Caudate nucleus (tissue), 63 donors: ENCODE measurements at places on chromosomes 6 and 20.
A peak's percentile ranks its signal among the peaks of the same experiment; 100 is the strongest.

GRCh38 chr20:35595901-35596300 lies 19.7 kb upstream of the SPAG4 start:
- no peak for DNase-seq

DNA sequence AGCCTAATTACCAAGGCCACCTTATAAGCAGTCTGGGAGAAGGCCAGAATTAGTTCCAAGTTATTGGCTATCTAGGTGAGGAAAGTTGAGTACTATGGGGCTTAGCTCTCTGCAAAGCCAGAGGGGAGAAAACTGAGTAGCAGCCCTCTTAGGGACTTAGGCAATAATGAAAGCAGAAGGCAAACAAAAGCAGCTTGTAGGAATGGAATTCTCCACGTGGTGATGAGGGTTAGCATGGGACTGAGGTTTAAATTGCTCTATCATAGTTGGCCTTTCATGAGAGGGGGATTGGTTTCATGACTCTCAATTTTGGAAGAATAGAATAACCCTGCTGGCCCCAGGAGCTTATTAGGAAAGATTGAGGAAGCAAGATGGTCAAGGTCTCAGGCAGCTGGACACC lies 7.0 kb upstream of the UBE2J1 start:
- DNase-seq = no peak

GRCh38 chr20:57713505-57713903 lies 3.7 kb upstream of the PMEPA1 start:
- no peak for DNase-seq

- peak; percentile 29 for DNase-seq
Observed at GRCh38 chr6:35024551-35025054, 116.5 kb downstream of the TCP11 start.

- DNase-seq = no peak
Observed at GRCh38 chr6:39327507-39327906, 5.0 kb upstream of the KCNK16 start.

GRCh38 chr6:13217206-13217905 lies 111.0 kb downstream of the TBC1D7 start:
- DNase-seq = no peak

GRCh38 chr6:79468587-79468986 lies 68.6 kb downstream of the LCA5 start:
- DNase-seq = no peak

GRCh38 chr20:50592282-50593004 lies 82.3 kb downstream of the PTPN1 start:
- no peak for DNase-seq

GRCh38 chr6:26170181-26170580 lies 83.0 kb downstream of the HFE start:
- no peak for DNase-seq

DNA sequence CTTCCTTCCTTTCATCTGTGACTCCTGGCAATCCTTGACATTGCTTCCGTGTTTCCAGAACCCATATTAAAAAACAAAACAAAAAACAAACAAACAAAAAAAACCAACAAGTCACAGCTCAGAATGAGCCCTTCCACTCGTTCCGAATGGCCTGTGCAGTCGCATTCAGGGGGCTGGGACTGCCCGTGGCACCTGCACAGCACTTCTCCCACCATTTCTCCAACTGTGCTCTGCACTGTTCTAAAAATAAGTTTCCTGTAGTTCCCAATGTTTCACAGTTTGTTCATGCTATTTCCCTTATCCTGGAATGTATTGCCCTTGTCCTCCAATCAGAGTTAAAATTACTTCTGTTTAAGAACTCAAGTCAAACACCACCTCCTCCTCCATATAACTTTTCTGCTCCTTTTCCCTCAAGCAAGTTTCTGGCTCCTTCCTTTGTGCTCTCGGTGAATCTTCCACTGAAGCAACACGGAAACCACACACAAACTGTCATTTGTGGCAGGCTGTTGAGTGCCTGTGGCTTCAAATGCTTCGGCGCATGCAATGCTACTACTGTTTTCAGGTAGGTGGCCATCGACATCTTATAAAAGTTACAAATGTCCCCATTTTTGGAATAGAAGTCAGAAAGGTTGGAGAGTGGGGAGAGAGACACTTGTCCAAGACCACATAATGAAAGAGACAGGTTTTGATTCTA lies 57.7 kb downstream of the PDE10A start:
- DNase-seq = no peak

GRCh38 chr6:149478631-149479314 lies 6.0 kb downstream of the ZC3H12D start:
- DNase-seq = no peak

DNA sequence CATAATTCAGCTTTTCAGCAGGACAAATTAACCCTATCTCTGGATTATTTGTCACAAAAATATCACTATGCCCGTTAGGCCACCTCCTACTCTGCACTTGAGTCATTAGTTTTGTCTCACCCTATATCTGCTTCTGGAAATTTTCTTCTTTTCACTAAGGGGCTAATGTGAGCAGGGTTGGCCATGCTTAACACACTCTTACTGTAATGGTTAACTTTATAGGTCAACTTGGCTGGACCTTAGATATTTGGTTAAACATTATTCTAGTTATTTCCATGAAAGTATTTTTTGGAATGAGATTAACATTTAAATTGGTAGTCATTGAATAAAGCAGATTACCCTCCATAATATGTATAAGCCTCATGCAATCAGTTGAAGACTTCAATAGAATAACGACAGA lies 394.6 kb upstream of the PTCHD4 start:
- DNase-seq = no peak

DNA sequence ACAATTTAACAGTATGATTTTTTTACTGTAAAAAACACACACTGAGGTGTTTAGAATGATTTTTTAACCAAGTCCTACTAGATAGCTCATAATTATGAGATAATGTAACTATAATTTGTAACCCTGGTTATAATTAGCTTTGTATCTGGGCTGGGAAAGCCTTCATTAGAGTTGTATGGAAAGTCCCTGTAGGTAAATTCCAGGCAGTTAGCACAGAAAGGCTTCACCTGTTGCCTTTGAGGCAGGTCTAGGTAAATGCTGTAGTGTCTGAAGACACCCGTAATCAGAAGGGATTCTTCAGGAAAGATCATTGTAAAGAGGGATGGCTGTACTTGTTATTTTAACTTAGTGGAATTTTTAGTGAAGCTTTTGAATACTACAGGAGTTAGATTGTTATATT lies 1.9 kb downstream of the TMEM200A start:
- no peak for DNase-seq

DNA sequence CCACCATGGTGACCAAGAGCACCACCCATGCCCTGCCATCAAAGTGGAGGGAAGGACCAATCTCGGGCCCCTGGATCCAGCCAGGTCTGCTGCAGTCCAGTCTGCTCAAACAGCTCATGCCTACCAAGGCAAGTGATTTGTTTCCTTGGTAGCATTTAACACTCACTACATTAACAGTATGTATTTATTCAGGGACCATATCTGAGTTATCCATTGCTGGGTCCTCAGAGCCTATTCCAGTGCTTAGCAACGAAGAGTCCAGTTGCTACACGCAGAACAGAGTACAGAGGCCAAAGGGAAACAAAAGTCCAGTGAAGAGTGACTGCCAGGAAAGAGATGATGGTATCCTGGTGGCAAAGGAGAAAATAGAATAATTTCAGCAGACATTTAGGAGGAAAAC lies 352.2 kb downstream of the PTPRT start:
- no peak for DNase-seq

- no peak for DNase-seq
Observed at GRCh38 chr6:112764377-112764776, 417.2 kb downstream of the RFPL4B start.

DNA sequence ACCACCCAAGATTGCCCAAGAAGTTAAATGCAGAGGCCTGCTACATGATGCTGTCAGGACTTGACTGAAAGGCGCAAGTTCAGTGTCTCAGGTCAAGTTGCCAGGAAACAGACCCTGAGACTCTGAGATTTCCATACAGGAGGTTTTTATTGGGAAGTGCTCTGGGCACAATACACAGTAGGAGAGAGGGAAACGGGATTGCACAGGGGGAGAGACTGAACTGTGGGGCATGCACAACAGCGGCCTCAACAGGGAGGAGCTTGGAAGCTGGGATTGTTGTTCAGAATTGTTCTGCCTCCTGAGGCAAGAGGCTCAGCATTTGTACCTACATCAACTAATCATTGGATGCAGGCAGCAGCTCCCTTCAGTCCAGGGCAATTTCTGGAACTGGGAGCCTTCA lies 6.7 kb downstream of the STX11 start:
- no peak for DNase-seq
